Stimulated activated CD8-positive, alpha-beta memory T cell treated with anti-CD3 and anti-CD28 coated beads, Interleukin-4, amount 100 ng/mL, for 1 hour (primary cell): ENCODE measurements at places on chromosomes 4 and X.

DNA sequence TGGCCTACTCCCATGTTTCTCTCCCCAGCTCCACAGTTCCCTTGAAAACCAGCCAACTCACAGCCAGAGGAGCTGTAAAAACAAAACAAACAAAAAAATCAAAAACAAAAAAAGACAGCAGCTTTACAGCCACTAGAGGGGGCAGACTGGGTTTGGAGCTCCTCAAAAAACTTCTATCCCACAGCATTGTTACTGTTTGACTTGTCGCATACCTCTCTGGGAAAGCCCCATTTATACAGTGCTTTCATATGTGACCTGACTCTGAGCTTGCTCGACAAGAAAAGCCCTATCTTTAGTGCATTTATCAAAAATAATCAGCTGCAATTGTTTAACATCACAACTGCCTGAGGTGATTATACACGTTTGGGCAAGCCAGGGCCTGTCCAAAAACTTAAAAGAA is 21.6 kb downstream of the TSPAN6 start:
- DNase-seq: no peak

DNA sequence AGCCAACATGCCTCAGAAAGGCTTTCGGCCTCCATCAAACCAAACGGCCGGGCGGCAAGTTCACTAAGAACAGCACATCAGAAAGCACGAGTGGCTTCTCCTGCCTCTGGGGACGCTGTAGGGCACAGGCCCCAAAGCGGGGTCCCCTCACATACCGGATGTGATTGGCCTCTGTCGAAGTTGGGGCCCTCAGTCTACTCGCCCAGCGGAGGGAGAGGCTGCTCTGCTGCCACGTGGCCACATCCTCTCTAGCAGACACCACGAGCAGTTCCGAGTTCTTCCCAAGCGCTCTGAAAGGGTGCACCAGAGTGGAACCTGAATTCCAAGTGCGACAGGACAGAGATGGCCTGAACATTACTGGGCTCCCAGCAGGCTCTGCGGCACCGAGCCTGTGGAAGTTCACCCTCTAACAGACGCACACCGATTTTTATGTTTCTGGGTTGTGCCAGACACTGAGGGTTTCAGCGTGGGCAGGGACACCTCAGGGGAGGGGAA is 21.1 kb downstream of the NOP14 start:
- DNase-seq: no peak

- DNase-seq: no peak
These were observed 124.0 kb upstream of the NOCT start for GRCh38 chr4:138891631-138892031.

- no peak for DNase-seq
These were observed 7.4 kb downstream of the COL25A1 start for GRCh38 chr4:109295081-109295480.

DNA sequence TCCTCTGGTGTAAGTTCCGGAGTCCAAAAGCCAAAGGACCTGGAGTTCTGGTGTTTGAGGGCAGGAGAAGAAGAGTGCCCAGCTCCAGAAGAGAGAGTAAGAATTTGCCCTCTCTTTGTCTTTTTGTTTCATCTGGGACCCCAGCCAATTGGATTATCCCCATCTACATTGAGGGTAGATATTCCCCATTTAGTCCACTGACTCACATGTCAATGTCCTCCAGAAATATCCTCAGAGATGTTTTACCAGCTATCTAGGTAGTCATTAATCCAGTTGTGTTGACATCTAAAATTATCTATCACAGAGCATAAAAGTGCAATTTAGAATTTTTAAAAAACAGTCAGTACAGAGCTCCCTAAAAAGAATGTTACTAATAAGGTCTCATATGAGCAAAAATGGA is 132.9 kb upstream of the TMEM47 start:
- DNase-seq: no peak

DNA sequence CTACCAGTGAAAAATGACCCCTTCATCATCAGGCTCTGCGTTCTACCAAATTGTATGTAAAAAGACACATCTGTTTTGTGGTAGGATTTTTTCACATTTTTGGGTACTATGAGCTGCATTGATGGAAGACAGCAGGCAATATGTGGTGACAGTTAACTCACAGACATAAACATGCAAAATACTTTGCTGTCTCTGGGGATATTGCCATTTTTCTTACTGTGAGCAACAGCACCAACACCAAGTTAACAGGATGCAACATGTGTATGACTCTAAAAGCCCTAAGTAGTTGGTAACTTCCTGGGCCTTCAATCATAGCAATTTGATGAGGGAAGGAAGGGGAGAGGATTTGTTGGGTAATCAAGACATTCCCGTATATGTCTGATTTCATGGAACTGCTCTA is 56.4 kb upstream of the DRP2 start:
- no peak for DNase-seq

- no peak for DNase-seq
These were observed 275.1 kb downstream of the GPM6A start for GRCh38 chr4:175536852-175537453.

DNA sequence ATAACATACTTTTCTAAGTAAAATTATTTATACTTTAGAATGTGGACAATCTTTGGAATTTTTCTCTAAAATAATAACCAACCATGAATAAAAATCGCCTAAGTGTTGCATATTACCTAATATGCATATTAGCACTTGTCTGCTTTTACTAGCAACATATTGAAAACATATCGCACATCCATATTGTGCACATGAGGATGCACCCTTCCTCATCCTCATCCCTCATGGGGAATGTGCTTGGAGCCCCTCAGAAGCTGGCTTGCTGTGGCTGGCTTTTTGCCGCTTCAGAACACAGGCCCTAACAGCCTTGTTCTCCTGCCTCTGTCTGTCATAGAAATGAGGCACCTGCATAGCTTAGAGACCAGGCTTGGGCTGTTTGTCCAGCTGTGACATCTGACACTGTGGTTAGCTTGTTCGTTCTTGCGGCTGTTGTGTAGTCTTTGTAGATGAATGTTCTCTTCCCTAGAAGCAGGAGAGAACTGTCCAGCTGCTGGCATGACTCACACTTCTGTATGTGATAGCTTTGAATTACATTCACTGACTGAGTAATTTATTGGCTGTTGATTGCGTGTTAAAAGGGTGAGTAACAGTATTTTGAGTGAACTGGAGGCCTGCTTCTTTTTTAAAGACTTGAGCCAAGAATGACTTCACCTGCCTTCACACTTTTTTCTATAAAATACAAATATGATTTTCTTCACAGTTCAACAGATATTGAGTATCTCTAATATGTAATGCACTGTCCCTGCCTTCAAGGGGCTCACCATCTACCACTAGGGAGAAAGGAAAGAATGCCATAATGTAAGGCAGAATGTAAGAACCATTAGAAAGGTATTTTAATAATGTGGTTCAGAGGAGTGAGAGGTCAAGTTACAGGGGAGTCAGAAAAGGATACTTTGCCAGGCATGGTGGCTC is 81.9 kb downstream of the HMGB2 start:
- DNase-seq: no peak

- DNase-seq: no peak
These were observed 6.6 kb downstream of the PAK3 start for GRCh38 chrX:111102636-111103035.

DNA sequence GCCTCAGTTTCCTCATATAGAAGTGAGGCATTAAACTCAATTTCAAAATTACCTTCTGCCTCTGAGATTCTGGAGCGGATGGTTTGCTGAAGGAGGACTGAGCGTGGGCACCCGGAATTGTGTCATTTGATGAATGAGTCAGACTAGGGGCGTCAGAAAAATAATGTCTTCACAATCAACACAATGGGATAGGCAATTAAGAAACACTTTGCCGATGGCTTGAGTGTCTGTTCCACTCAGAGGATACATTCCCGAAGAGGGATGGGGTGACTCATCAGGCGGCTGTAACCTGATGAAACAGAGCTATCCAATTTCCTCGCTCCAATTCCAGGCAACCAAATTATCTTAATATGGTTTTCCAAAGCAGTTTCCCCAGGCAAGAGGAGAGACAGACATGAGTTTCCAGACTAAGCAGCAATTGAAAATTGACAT is 1.2 kb upstream of the CHRNA9 start:
- no peak for DNase-seq

DNA sequence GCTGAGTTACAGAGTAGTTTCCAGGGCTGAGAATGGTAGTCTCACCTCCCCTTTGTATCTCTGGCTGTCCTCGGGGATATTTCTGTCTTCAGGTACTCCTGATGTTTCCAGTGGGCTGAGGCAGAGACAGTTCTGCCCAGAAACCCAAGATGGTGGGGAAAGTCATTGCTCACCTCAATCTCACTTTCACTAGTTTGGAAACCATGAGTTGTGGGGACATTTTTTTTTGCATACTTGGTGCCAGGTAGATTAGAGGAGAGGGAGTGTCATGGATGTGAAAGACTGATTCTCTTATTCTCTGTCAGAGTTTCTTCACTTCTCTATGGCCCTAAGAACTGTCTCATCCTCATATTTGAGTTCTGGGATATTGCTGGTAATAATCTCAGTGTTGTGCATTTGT is 708.6 kb upstream of the MAGEB2 start:
- no peak for DNase-seq

DNA sequence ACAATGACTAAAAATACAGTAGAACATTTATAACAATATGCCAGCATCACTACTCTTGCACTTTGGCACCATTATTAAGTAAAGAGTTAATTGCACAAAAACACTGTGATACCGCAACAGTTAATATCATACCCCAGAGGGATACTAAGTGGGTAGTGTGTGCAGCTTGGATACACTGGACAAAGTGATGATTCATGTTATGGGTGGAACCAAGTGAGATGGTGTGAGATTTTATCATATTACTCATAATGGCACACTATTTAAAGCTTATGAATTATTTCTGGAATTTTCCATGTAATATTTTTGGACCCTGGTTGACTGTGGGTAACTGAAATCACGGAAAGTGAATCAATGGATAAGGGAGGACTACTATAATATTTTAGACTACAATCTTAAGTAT is 265.3 kb downstream of the PCDH18 start:
- no peak for DNase-seq

DNA sequence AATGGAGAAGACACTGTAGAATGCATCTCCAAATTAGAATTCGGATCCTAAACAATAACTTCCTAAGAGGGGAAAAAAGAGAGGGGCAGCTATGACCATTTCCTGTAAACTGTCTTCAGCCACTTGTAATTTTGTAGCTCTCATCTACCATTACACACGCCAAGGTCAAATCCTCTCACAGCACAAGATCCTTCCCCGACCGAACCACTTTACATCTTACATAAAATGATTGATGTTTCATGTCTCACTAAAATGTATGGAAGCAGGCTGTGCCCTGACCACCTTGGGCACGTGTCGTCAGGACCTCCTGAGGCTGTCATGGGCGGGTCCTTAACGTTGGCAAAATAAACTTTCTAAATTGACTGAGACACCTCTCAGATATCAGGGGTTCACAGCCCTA is 24.1 kb upstream of the PBDC1 start:
- no peak for DNase-seq

GRCh38 chrX:120629667-120630537 is at the start of gene C1GALT1C1:
Gene C1GALT1C1, minus strand, starts transcription at chrX:120630054. Its CDS starts 2,888 bp downstream, at chrX:120627166.
- DNase-seq: peak; percentile 77

GRCh38 chr4:121938282-121939092 is 13.4 kb downstream of the TRPC3 start:
- DNase-seq: no peak

- DNase-seq: no peak
These were observed 453.6 kb upstream of the EPHA5 start for GRCh38 chr4:66123831-66124413.

GRCh38 chr4:154953691-154954090 is 172.6 kb downstream of the RBM46 start:
- DNase-seq: no peak

- DNase-seq: no peak
These were observed 1111.8 kb upstream of the LCORL start for GRCh38 chr4:19133315-19133714.

DNA sequence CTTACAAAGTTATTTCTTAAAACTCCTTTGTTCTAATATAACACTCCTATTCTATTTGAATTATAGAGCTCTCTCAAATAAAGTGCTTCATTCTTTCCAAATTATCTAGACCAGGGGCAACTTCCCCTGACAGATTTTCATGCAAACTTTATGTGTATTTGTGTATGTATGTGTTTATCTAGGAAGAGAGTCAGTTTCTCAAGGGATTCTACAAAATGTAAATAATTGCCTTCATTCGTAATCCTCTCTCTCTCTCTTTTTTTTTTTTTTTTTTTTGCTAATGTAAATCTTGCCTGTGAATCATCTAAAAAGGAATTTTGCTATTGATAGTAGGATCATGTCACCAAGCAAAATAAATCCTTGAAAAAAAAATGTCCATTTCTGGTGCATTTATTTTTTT is 38.9 kb upstream of the RBPJ start:
- no peak for DNase-seq
